ENCODE measurements at places on chromosomes 7 and 10.

DNA sequence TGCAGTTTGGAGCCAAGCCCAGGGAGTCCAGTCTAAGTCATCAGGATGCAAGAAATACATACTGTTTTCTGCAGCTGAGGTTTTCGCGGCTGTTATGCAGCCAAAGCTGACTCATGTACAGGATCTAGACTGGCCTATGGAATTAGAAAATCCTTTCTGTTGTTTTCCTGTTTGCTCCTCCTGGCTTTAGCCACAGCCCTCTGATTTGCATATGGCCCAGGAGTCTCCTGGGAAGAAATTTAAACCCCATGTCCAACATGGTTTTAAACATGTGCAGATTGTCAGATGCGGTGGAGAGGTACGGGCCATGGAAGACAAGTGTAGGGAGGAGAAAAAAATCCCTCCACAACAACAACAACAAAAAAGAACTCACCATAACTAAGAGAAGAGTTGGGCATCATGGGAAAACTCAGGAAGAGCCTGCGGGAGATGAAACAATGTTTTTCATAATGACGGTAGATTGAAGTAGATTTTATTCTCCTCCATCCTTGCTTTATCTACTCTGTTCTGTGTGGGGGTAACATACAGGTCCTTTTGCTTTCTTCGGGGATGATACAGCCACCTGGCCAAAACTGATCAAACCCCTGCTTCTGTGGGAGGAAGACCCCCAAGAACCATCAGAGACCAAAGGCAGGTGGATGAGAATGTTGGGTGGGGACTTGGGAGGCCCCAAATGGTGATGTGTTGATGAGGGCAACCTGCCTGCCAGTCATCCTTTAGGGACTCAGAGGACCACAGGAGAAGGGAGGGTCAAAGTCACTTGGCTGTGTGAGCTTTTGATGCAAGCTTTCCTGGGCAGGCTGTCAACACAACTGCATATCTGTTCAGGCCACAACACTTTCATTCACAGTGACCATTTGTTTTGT, 29.8 kb upstream of the GNA12 start:
- no peak for DNase-seq

DNA sequence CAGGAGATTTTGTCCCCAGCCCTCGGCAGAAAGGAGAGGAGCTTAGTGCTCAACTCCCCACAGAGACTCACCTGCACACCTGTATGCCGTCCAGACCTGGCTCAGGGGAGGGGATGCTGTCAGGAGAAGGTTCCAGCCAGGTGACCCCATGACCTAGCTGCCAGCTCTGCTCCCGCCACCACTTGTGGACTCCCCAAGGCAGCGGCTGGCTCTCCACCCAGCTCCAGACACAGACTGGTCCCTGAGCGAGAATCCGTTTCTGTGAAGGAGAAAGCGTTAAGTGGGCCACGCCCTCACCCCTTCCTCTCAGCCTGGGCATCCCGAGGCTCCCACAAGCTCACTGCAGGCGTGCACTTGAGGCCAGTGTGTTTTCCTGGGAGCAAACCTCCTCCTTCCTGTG, 76.4 kb downstream of the RGS10 start:
- DNase-seq, result no peak

DNA sequence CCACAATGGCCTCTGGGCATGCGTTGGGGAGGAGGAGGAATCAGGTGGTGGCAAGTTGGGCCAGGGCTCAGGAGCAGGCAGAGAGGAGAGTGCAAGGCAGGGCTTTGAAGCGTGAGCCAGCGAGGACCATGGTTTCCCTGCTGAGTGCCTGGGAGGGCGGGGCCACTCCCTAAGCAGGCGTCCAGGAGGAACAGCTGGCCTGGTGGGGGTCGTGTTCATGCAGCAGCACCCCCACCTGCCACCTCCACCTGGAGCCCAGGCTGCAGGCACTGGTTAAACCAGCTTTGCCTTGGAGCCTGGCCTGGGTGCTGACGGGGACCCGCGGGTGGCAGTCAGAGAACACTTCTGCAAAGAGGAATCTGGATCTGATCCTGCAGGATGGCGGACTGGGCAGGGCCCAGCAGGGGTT, 24.2 kb upstream of the AQP1 start:
- no peak for DNase-seq

DNA sequence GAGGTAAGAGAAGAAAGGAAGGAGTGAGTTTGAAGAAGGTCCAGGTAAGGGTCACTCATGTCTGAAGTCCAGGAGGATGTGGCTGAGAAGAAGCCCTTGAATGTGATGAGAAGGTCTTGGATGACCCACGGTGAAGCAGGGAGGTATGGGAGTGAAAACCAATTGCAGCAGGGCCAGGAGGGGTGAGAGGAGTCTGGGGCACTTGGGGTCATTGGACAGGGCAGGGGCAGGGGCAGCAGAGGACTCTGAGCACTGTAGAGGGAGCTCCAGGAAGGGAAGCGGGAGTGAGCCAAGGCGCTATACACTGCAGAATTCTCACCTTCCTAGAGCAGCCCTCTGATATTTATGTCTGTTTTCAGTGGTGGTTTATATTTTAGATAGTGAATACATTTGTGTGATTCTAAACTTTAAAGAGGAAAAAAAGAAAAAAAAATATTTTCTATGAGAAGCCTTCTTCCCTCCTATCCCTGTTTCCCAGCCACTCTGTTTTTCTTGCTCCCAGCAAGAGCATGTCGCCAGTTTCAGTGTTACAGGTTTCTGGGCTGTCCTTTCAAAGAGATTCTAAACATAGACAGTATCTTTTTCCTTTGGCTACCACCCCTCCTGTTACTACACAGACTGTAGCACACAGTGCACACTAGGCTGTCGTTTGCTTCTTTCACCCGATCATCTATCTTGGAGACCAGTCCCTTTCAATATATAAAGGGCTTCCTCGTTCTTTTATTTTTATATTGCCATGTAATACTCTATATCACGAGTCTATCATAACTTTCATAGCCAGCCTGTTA, 24.5 kb downstream of the BLVRA start:
- no peak for DNase-seq

DNA sequence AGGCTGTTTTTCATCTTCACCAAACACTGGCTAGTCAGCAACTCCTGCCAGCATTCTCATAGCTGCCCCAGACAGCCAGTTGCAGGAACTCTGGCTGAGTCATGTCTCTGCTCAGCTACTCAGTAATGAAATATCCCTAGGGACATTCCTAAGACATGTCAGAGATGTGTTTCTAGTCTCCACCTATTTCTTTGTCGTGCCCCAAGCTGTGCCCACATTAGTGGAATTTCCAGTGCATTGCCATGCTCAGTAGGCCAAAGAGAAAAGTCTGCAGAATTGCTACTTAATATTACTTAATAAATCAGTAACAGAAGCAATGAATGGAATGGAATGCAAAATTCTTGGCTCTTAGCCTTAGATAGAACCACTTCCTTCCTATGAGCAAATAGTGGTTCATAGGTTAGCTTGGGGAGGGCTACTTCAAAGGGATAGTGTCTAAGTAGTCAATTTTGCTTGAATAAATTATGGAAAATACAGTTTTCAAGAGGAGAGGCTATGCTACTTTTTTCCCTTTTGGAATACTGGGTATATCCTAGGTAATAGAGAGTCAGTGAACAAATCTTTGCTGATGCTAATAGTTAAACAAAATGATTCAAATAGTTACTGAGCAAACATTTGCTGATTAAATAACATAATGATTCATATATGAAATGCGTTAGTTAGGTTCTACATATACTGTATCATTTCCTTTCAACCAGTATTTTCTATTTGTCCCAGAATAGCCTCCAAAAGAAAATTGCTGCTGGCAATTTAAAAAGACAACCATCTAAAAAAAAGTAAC, 23.6 kb upstream of the SEMA3C start:
- no peak for DNase-seq
